ENCODE measurements at places on chromosomes 5 and 9. TPM values are rescaled to one million over a fixed set of nuclear protein-coding genes. Genes with fewer than 3 reads are reported as not detected.

DNA sequence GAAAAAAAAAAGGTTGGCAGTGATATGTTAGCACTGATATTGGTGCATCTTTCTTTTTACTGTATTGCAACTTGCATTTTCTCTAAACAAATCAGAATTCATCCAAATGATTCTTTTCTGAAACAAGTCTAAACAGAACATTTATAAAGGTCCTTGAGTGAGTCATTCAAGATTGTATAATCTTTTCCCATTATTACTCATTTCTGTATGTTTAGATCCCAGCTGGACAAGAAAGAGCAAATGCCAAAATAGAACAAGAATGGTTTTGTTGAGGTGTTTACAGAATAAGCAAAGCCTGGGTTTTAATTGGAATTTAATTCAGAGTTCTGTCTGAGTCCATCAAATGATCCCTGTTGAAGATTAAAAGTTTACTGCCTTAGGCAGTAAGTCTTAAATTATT is 112.3 kb downstream of the VCAN start:
- H3K4me3 ChIP-seq, result no peak overlapping the region
- no peaks in the 10 kb centered on the region for H3K36me3 ChIP-seq
- H3K27ac ChIP-seq, result no peak overlapping the region

GRCh38 chr9:124363326-124364096 is 51.7 kb downstream of the PSMB7 start:
- no peaks in the 10 kb centered on the region for H3K27me3 ChIP-seq
- no peak for DNase-seq
- no peaks in the 10 kb centered on the region for H3K4me1 ChIP-seq
- H3K36me3 ChIP-seq, result no peaks in the 10 kb centered on the region

- H3K27ac ChIP-seq, result no peak overlapping the region
- H3K4me1 ChIP-seq, result no peaks in the 10 kb centered on the region
- no peak for DNase-seq
- no peaks in the 10 kb centered on the region for H3K36me3 ChIP-seq
- no peak overlapping the region for H3K4me3 ChIP-seq
Measured at GRCh38 chr5:72301557-72301956, 18.5 kb downstream of the MRPS27 start.

DNA sequence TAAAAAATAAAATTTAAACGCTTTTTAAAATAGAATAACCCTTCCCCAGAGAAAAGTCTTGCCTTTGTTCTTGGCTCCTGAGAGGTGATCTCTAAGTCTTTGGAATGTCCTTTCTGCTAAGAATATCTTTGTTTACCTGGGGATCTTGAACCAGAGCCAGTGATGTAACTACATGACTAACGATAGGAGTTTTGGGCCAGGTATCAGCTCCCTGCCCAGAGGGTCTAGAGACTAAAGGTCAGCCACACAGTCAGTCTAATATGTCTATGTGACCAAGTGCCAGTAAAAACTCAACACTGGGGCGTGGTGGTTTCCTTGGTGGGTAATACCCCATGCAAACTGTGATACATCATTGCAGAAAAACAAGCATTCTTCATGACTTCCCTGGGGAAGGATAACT is 1351.9 kb upstream of the C9orf72 start:
- H3K27ac ChIP-seq, result no peak overlapping the region
- no peaks in the 10 kb centered on the region for H3K4me1 ChIP-seq
- H3K36me3 ChIP-seq, result no peaks in the 10 kb centered on the region
- no peak for DNase-seq
- H3K27me3 ChIP-seq, result no peaks in the 10 kb centered on the region

DNA sequence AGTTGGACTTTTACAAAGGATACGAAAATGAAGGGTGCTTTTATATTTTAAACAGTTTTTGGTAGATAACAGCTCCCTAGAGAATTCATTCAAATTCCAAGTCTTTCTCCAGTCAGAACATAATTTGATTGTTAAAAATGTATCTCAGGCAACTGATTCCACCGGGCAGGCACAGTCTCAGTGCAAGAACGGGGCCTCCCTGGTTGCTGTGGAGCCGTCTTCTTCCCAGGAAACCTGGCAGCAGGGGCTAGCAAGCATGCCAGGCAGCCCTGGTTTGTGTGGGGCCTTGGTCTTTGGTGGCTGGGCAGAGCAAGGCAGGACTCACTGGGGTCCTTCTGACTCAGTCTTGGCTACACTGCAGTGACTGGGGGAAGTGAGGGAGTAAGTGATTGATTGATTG is 143.5 kb downstream of the NXNL2 start:
- DNase-seq, result no peak
- H3K4me3 ChIP-seq, result no peak overlapping the region
- H3K36me3 ChIP-seq, result no peaks in the 10 kb centered on the region
- H3K27ac ChIP-seq, result no peak overlapping the region
- no peaks in the 10 kb centered on the region for H3K27me3 ChIP-seq

GRCh38 chr5:57745029-57745428 is 262.4 kb upstream of the ACTBL2 start:
- no peaks in the 10 kb centered on the region for H3K27me3 ChIP-seq
- H3K4me3 ChIP-seq, result no peak overlapping the region
- no peaks in the 10 kb centered on the region for H3K36me3 ChIP-seq
- H3K4me1 ChIP-seq, result no peaks in the 10 kb centered on the region
- no peak overlapping the region for H3K27ac ChIP-seq

GRCh38 chr5:2383698-2384065 is 367.8 kb downstream of the IRX2 start:
- H3K4me3 ChIP-seq, result no peak overlapping the region
- no peak overlapping the region for H3K27ac ChIP-seq
- no peak for DNase-seq
- H3K4me1 ChIP-seq, result no peaks in the 10 kb centered on the region
- H3K36me3 ChIP-seq, result no peaks in the 10 kb centered on the region

DNA sequence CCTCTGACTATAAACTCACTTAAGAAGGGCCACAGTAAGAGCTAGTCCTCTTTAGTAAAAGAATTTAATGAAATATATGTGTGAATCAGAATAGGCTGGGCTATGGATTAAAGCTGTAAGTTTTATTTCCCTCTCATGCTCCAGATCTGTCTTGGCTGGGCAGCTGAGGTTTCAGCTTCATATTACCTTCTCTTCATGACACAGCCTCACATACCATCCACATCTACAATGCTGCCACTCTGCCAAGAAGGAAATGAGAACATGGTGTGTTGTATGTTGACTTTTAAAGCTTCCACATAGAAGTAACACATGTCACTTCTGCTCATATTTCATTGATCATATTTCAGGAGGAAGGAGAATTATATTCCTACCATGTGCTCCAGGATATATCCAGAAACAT is 776.0 kb upstream of the ACO1 start:
- no peak overlapping the region for H3K4me3 ChIP-seq
- no peak for DNase-seq
- no peaks in the 10 kb centered on the region for H3K36me3 ChIP-seq

WDR38 gene
- not detected for total RNA-seq

DNA sequence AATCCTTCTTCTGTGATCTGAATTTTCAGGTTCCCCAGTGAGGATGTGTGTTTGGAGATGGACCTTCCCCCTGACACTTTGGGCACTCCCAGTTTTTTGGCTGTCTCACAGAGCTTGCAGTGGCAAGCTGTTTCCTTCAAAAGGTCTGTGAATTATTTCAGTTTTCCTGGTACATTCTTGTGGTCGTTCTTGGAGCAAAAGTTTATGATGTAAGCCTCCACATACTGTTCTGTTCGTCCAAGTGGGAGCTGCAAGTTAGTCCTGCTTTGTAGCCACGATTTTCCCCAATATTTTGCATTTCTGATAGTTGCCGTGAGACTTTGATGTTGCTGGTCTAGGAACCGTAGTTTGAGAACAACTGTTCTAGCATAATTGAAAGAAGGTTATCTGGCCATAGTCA is 88.3 kb downstream of the MTAP start:
- no peaks in the 10 kb centered on the region for H3K27me3 ChIP-seq
- DNase-seq, result no peak
- H3K27ac ChIP-seq, result no peak overlapping the region
- peaks cover 11% of the 10 kb centered on the region for H3K36me3 ChIP-seq
- H3K4me3 ChIP-seq, result no peak overlapping the region
- H3K4me1 ChIP-seq, result no peaks in the 10 kb centered on the region

PCDHA9 gene
- total RNA-seq, result 0.37 TPM

GRCh38 chr9:70749066-70749465 is 334.6 kb upstream of the KLF9 start:
- no peak for DNase-seq
- no peak overlapping the region for H3K4me3 ChIP-seq
- H3K4me1 ChIP-seq, result peaks cover 4% of the 10 kb centered on the region
- no peak overlapping the region for H3K27ac ChIP-seq

DNA sequence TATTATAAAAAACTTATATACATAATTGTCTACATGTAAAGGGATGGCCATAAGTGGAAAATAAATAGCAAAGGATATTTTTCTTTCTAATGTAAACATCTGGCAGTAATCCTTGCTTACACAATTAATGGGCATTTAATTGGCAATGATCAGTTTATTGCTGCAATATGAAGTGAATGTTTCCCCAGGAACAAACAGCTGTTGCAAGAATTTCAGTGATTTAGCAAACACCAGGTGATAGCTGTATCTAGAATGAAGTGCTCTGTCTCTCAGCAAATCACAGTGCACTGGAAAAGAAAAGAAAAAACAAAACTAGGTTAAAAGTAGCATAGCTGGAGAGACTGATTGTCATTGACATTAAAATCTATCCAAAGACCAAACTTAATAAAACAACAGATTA is 594.5 kb upstream of the ARRDC3 start:
- no peak for DNase-seq
- H3K4me3 ChIP-seq, result no peak overlapping the region
- H3K4me1 ChIP-seq, result no peaks in the 10 kb centered on the region
- H3K36me3 ChIP-seq, result no peaks in the 10 kb centered on the region
- no peaks in the 10 kb centered on the region for H3K27me3 ChIP-seq

Measured in transverse colon (tissue), 4 donors.